ENCODE measurements at places on chromosomes 2 and 18.

GRCh38 chr2:218732761-218733158 lies 22.1 kb downstream of the TTLL4 start:
- DNase-seq, result no peak

GRCh38 chr2:86017901-86018896 lies 87.5 kb downstream of the POLR1A start:
- no peak for DNase-seq

GRCh38 chr2:158172719-158173118 lies 71.0 kb downstream of the UPP2 start:
- no peak for DNase-seq

DNA sequence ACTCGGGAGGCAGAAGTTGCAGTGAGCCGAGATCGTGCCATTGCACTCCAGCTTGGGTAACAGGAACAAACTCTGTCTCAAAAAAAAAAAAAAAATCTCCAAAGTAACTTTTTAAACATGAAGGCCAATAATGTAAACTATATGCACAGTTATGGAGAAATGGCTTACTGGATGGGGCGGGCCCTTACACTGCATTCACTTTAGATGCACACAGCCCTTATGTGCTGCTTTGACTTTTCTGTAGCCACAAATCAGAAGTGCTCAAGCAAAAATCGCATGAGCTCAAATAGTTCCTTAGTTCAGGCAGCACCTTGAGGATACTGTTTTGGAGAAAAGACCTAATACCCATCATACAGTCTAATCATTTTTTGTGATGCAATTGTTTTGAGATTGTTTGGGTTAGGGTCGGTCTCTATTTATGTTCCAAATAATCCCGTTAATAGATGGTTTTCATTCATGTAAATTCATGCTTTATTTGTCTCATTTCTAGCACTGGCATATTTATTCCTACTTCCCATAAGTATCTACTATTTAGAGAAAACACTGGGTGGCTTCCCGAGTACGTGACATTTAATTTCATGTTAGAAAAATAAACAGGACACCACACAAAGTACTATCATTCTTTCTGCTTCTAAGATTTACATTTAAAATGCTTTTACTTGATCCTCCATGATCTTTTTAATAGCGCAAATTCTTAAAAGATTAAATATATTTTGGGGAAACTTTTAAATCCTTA lies 34.7 kb downstream of the RBMS1 start:
- no peak for DNase-seq

DNA sequence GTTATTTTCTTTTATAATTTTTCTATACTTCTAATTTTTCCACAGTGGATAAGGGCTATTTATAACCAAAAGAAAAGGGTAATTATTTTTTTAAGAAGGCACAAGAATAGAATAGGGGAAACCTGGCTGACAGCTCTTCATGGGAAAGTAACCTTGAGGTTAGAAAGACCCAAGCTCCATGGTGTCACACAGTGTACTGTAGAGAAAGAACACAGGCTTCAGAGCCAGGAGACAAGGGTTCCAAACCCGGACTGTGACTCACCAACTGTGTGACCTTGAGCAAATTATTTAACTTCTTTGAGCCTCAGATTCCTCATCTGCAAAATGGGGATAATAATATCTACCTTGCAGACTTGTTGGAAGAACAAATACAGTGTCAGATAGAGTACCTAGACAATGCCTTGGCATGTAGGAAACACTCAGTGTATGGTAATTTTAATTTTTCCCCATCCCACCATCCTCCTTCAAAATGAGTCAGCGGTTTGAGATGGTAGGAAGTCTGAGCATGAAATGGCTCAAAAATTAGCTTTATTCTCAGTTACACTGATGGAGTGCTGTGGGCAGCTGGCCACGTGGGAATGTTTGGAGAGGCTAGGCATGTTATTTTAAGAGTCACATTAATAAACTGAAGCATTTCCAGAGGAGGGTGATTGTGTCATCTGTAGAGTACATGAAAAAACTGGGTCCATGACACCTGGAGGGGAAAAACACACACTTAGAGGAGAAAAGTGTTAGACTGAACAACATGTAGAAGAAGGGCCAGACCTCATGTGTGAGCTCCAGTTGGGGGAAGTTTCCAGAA lies 36.7 kb downstream of the TMEM37 start:
- DNase-seq, result no peak

DNA sequence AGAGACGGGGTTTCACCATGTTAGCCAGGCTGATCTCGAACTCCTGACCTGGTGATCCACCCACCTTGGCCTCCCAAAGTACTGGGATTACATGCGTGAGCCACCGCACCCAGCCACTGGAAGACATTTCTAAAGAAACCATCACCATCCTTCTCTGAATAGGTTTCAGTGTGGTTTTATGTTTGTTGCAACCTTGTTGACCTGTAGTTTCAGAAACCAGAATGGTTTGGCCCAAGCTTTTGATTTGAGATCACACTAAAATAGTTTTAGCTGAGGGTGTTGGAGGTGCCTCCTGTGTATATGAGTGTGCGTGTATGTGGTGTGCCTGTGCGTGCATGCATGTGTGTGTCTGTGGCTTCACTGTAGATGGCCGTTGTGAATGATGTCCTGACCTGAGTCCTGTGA lies 26.2 kb downstream of the INPP4A start:
- DNase-seq, result no peak

- DNase-seq, result no peak
These were observed 15.8 kb downstream of the TGFA start for GRCh38 chr2:70537840-70538239.

- no peak for DNase-seq
These were observed 146.4 kb downstream of the DYSF start for GRCh38 chr2:71599646-71600236.

GRCh38 chr2:96195410-96196066 lies 13.1 kb downstream of the STARD7 start:
- no peak for DNase-seq

All from activated B cell treated with CpG ODN at 0.5 μM for 24 hours (primary cell).